ENCODE measurements at places on chromosomes 4 and X.

- DNase-seq, result peak; percentile 39
Observed at GRCh38 chr4:121736735-121737351, 28.1 kb downstream of the SMIM43 start.

GRCh38 chr4:73998040-73999011, at the start of gene CXCL5:
Gene CXCL5, minus strand, starts transcription at chr4:73998677. Its CDS starts 96 bp downstream, at chr4:73998581.
- DNase-seq, result no peak

GRCh38 chr4:83639849-83640493, 104.1 kb downstream of the GPAT3 start:
- DNase-seq, result peak; percentile 73

- no peak for DNase-seq
Observed at GRCh38 chr4:98434816-98435215, 173.6 kb downstream of the RAP1GDS1 start.

DNA sequence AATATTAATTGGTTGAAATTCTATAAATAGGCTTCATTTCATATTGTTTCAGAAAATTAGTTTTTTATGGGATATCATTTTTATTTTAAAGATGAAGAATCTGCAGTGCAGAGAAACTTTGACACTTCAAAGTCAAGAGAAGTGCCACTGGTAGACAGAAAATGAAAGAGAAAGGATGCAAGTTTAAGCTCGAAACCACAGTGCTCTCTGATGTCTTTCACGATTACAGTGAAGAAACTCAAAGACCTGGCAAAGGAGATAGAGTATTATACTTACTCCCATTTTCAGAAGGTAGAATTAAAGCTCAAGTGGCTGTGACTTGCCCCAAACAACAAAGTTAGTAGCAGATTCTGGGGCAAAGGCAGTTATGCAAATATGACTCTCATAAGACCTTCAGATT, 745.4 kb downstream of the TECRL start:
- DNase-seq, result no peak
